ENCODE measurements at places on chromosomes 13 and 19.

DNA sequence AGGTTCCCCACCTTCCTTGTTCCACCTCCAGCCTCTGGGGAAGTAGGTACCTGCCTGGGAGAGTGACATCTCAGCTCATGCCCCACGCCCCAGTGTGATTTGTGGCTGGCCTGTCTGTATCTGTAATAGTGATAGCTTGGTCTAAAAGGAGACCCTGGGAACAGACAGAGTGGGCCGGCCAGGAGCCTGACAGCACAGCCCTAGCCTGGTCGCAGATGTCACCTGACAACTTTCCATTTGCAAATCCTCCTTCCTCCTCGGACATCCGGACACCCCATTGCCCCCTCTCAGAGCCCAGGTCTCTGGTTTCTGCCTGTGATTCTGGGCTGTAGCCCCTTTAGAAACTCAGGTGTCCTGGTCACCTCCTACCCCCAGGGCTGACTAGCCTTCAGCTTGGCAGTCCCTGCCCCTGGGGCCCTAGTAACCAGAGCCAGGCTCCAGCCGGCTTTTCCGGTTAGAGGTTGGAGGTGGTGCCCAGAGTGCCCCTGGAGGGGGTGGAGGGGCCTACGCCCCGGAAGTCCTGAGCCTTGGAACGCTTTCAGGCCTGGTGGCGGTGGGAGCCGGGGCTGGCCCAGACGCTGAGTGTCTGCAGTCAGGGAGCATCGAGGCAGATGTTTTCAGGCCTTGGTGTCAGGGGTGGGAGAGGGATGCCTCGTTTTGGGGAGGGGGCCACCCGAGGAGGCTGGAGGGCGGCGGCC is 6.5 kb downstream of the LRRC8E start:
- no peak for DNase-seq

- DNase-seq: no peak
These were observed 84.4 kb downstream of the DNAJC15 start for GRCh38 chr13:43107780-43108179.

- no peak for DNase-seq
These were observed 8.3 kb downstream of the ZNF160 start for GRCh38 chr19:53094754-53095575.

DNA sequence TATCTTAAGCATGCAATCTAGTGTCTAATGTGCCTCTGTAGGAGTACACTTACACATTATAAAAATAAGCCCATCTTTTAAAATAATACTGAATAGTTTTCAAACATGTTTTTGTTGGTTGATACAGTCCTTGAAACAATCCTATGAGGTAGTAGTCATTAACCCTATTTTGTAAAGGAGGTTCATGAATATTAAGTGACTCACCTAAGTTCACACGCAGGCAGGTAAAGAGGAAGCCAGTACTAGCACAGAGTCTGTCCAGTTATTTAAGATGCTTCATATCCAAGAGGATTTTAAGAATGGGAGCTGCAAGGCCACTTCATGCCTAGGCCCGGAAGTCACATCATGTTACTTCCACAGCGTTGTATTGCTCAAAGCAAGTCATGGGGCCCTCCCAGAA is 121.0 kb upstream of the MAB21L1 start:
- DNase-seq: no peak

DNA sequence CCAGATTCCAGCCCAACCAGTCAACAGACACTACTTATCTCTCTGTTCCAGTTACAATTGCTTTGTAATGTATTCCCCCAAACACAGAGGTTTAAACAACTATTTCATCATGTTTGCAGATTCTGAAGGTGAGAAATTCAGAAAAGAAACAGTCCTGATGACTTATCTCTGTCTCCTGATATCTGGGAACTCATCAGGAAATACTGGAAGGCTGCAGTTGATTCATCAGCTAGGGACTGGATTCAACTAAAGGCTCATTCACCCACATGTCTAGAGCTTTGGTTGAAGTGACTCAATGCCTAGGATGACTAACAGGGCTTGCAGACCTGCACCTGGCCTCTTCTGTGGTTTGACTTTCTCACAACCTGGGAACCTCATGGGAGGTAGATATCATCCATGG is 56.6 kb upstream of the GPC6 start:
- no peak for DNase-seq

- no peak for DNase-seq
These were observed 25.5 kb upstream of the TNFRSF19 start for GRCh38 chr13:23544668-23545067.

GRCh38 chr13:44374348-44374712 is 706 bp downstream of the SERP2 start:
- no peak for DNase-seq

DNA sequence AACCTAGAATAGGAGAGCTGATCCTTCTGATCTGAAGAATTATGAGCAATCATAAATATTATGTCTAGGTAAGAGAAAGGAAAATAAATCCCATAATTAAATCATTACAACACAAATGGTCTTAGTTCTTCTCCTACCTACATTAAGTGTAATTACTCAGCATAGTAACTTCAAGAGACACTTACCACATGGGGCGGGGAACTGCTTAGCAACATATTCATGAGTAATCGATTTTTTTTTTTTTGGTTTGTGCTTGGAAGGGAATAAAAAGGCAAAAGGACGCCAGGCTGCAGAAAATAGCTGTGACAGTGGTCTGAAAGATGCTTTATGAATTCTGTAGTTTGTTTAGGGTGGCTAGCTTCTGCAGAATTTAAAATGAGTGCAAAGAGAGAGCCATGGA is 103.3 kb upstream of the HTR2A start:
- no peak for DNase-seq

DNA sequence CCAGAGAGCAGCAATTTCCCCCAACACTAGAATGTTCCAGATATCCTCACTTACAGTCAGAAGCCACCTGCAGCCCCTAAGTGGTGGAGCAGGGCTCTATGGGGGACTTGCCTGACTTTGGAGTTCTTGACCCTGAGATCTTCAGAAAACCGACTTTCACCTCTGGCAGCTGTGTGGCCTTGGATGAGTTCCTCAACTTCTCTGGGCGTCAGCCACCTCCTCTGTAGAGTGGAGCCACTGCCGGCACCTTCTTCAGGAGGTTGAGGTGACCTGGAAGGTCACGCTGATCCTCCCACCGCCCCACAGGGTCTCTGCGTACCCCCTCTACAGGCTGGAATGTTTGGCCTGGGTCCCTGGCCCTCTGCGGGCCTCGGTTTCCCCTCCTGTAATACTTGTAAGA is 7.1 kb upstream of the FUT5 start:
- no peak for DNase-seq

DNA sequence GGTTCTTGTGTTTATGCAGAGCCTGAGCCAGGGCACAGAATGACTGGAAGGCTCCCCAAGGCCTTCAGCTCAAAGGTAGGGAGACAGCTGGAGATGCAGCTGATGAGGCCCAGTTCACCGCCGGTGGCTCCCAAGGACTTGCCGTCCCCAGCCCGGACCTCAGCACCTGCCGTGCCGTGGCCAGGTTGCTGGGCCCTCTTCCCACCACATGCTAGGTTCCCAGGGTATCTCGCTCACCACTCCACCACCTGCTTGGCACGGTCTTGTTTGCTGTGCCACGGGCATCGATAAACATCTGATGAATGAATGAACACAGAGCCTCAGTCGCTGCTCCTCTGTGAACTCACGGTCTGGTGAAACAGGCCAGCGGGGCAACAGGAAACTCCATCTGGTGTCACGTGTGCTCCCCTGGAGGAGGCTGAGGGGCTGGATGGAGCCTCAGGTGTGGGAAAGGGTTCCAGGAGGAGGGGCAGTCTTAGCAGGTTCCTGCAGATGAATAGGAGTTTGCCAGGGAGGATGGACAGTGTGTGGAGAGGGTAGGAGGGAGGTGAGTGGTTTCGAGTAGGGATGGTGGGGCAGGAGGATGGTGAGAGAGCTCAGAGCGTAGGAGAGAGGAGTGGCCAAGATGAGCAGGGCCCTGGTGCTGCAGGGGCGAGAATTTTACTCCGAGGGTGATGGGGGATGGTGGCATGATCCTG is 3.6 kb upstream of the KLK14 start:
- DNase-seq: no peak
